ENCODE measurements at places on chromosomes 1 and 21.

DNA sequence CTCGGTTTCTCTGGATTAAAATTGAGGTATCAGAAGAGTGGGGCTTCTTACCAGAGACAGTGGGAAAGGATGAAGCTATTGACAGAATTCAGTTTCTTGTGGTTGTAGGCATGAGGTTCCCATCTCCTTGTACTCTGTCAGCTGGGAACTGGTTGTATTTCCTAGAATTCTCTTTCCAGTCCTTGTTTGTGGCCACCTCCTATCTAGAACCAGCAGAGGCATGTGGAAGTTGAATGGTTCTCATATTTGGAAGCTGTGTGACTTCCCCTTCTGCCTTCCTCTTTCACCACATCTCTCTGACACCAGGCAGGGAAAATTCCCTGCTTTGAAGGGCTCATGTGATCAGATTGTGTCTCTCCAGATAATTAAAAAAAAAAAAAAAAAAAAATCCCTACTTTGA is 457.7 kb upstream of the ADAMTS5 start:
- DNase-seq = no peak

DNA sequence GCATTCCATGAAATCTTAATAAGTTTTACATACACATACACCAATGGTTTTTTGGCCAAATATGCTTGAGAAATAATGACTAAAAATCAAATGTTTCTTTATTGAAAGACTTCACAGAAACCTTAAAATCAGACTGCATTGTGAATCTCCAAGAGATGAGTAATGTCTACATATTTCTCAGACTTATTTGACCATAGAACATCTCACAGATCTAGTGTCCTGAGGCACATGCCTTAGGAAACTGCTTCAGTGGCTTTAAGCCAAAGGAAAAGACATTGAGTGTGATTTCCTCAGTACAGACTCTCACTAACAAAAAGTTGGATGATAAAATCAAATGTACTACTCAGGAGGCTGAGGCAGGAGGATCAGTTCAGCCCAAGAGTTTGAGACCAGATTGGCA is 6.2 kb upstream of the C1orf105 start:
- no peak for DNase-seq

- DNase-seq = no peak
Observed at GRCh38 chr1:2791027-2791760, 10.3 kb downstream of the TTC34 start.

DNA sequence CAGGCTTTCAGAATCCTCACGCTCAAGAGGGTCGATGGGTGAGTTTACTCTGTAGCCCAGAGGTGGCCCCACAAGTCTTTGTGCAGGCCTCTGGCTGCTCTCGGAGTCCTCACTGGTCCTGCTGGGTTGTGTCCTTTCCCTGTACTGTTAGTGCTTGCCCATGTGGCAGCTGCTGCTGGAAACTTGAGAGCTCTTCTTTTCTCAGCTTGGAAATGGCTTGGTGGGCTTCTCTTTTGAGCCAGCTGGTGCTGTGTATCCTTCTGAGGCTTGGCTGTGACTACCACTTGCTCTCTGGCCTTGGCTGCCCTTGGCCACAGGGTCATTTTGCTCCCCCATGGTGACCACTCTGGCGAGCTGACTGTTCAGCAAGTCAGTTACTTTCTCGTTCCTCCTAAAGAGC is 82.2 kb upstream of the LMO4 start:
- no peak for DNase-seq

GRCh38 chr1:31920956-31921355 is 17.2 kb downstream of the PTP4A2 start:
- no peak for DNase-seq

- no peak for DNase-seq
Observed at GRCh38 chr1:214579183-214579582, 23.8 kb upstream of the CENPF start.

All from activated CD4-positive, CD25-positive, alpha-beta regulatory T cell (primary cell).